Activated CD4-positive, alpha-beta memory T cell treated with anti-CD3 and anti-CD28 coated beads, Interleukin-2, amount 10 ng/mL, durations not matched to agents 7 days and 5 days (primary cell): ENCODE measurements at places on chromosomes 2 and 18.

- no peak for DNase-seq
These were observed 75.6 kb upstream of the TTN start for GRCh38 chr2:178882666-178883440.

DNA sequence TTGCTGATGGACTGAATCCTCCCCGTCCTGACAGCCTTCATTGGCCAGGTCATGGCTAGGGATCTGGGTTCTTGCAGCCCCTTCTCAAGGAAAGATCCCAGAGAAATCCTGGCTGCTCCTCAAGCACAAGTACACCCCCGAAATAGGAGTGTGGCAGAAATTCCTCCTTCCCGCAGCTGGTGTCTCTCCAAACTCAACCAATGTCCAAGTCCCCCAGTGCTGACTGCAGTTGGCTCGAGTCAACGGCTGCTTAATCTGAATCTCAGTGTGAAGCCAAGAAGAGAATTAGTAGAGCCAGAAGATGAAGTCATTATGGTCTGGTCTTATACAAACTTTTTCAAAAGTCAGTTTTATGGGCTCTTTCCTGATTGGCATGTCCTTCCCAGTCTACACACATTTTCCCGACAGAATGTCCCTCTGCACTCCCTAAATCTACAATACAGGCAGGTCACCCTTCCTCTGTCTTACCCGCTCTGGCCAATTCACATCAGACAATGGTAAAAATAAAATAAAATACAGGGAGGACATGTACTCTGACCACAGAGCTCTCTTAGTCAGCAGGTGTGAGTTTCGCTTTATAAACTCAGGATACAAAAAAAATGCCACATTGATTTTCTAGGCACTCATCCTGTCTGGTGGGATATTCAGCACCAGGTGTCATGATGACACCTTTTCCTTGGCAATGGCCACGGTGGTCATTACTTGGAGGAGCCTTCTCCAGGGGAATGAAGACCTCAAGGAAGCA is 76.9 kb upstream of the PAPOLG start:
- no peak for DNase-seq

GRCh38 chr2:58447586-58447985 is 206.5 kb upstream of the FANCL start:
- DNase-seq = no peak

- no peak for DNase-seq
These were observed 210.7 kb downstream of the KLHL29 start for GRCh38 chr2:23595601-23596251.
